ENCODE measurements at places on chromosomes 16 and 17.

DNA sequence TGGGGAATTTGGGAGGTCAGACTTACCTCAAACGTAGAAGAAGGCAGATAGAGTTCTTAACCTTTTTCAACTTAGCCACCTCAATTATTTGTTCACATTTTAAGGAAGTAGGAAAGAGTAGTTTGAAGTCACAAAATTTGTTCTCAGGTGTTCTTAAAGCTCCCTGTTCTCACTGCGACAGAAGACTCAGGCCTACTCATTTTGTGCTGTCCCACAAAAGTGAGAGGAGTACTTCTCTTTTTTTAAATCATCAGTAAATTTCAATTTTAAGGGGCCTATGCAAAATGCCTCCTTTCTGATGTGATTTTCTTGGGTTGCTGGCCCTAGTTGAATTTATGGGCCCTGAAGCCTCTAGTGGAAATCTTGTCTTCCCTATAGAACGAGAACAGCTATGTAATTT lies 133.4 kb downstream of the MAP2K6 start:
- no peak for DNase-seq

DNA sequence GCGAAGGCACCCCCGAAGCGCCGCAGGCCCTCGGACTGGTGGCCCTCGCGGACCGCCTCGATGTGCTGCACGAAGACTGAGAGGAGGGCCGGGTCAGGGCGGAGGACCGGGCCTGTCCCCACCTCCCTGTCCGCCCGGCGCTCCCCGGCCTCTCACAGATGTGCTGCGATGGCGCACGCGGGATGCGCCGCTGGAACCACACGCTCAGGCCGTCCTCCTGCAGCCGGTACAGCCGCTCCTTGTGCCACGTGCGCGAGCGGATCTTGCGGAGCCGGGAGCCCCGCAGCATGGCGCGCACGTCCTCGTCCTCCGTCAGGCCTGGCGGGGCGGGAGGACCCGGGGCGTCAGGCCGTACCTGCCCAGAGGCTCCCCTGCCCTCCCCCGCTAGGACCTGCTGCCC lies 11.3 kb downstream of the PLCD3 start:
- DNase-seq = no peak

DNA sequence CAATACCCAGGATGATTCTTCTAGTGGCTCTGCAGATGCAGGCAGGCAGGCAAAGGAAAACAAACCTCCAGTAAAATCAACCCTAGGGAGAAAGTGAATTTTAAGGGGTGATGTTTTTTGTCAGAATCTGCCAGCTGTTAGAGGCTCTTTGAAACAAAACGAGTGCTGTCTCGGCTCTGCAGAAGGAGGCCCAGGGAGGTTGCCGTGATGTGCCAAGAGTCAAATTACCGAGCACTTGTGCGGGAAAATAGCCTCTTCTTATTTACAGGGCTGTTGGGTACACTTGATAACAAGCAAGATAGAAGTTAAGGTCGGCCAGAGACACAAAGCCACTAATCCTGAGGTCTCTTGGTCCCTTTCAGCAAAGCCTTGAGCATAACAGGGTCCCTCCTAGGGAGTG lies 68.9 kb upstream of the EEF2KMT start:
- DNase-seq = no peak

- no peak for DNase-seq
These were observed 40.9 kb upstream of the MEOX1 start for GRCh38 chr17:43702637-43703036.

- DNase-seq = no peak
These were observed 296.2 kb upstream of the C16orf82 start for GRCh38 chr16:26770547-26770946.

DNA sequence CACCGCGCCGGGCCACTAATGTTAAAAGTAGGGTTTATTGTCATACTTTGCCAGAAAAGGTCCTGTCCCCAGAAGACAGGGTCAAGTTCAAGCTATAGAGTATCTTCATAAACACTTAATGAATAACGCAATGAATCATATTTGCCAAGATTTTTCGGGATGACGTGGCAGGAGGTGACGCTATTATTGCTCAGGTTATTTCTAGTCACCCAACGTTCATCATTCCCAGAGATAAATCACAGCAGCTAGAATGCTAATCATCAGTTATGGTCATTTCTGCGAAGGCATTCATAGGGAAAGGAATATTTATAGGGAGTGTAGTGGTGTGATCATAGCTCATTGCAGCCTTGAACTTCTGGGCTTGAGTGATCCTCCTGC lies 2.0 kb downstream of the TMC5 start:
- no peak for DNase-seq

DNA sequence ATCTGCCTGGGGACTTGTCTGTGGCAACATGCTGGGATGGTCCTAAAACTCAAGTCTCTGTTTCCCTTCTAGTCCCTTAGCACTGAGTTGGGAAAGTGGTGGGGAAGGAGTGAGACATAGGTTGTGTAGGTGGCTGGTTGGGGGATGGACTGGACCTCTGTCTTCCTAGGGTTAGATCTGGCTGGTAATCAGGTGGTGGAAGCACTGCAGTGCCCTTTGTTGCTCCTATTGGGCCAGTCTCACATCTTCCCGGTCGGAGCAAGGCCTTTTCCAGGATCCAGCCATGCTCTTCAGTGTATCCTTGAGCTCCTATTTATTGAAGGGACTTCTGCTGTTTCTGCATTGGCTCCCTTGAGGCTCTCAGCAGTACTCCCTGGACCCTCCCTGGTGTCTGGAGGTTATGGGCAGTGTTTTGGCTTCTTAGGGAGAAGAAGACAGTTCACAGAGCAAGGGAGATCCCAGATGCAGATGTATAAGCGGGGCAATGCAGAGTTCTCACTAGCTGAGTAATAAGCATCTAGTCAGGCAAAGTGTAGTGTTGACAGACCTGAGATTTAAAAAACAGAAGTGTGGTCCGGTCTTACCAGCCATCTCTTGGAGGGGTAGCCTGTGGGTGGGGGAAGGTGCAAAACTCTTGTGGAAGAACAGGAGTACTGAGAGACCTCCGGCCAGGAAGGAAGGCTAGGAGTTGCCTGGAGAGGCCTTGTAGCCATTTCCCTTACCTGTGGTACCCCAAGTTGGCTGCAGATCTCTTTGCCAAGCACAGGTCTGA lies 1.3 kb upstream of the NUTF2 start:
- no peak for DNase-seq

GRCh38 chr17:56136301-56136700 lies 17.0 kb upstream of the ANKFN1 start:
- no peak for DNase-seq

DNA sequence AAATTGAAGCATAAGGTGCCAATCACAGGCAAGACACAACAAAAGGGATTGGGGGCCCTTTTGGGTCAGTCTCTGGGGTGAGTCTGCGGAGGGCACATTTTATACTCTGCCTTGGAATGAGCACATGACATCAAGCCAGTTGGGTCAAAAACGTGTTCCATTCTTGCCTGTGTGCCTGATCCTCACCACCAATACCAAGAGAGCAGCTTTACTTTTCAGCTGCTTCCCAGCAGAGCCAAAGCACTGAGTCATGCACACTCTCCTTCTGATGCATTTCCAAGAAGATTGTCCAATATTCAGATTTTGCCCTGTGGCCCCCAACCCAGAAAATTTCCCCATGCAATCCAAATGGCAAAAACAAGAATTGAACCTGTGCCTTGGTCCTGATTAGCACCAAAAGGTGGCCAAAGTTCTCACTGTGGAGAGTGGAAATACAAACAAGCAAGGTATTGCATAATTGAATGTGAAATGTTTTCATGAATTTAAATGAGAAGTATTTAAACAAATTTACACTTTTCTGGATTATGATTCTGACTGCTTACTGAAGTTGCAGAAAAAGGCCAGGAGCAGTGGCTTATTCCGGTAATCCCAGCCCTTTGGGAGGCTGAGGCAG lies 217.8 kb upstream of the SOX9 start:
- DNase-seq = no peak

DNA sequence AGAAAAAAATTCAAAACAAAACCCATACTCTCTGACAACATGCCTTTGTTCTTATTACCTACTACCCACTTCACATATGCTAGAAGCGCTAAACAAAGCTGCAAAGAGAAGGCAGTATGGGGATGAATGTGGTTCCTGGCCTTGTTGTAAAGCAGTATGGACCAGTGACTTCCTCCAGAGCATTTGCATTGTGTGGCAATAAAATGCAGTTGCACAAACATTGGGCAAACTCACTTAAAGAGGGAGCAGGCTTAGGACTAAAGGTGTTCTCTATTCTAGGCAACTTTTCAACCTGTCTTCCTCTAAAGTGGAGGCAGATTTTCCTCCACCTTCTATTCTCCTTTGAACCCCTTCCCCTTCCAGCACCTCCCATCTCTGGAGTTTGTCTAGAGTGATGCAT lies 17.1 kb downstream of the TMIGD1 start:
- DNase-seq = no peak

GRCh38 chr17:75642784-75643642 lies 9.8 kb downstream of the SMIM5 start:
- no peak for DNase-seq

GRCh38 chr17:12631076-12631475 lies 34.6 kb upstream of the MYOCD start:
- DNase-seq = no peak

DNA sequence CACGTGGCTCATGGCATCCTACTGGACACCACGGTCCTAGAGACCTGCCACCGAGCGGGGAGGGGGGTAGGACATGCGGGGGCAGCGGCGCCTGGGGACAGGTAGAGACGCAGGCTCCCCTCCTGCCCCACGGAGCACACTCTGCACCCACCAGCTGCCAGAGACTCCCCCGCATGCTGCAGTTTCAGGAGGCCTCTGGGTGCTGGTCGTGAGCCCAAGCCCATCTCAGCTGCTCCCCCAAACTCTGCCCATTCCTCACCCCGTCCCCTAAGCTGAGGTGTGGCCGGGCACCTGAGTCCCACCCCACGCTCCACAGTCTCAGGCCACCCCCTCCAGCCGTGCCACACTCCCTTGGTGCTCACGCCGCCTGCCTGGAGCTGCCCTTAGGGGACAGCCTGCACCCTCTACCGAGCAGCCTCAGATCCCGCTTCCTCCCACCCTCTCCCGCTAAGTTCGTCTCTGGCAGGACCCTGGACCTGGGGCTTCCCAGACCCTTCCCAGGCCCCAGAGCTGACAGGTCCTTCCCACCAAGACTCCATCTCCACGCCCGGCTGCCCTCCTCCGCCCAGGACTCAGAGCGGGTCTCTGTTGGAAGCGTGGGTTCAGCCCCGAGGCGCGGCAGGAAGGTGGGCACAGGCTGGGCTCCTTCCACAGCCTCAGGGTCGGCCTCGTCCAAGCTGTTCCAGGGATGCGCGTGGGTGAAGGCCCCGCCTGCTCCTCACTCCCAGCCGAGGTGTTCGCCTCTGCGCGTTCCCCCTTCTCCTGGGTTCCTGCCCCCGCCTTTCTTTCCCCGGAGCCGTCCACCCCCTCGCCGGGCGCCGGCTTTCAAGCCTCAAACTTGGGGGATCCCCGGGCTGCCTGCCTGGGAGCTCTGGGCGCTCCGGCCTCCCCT lies 1.3 kb downstream of the RAB40B start:
- DNase-seq = no peak

- no peak for DNase-seq
These were observed 40.9 kb downstream of the PIK3R5 start for GRCh38 chr17:8924595-8924994.

GRCh38 chr17:30454635-30455034 lies 22.6 kb upstream of the GOSR1 start:
- DNase-seq = no peak

GRCh38 chr16:80671281-80671849 lies 130.6 kb downstream of the DYNLRB2 start:
- no peak for DNase-seq

- DNase-seq = peak; percentile 65
These were observed 387.1 kb upstream of the TNRC6C start for GRCh38 chr17:77571155-77571981.

GRCh38 chr17:53100126-53100525 lies 722.6 kb upstream of the KIF2B start:
- DNase-seq = no peak

DNA sequence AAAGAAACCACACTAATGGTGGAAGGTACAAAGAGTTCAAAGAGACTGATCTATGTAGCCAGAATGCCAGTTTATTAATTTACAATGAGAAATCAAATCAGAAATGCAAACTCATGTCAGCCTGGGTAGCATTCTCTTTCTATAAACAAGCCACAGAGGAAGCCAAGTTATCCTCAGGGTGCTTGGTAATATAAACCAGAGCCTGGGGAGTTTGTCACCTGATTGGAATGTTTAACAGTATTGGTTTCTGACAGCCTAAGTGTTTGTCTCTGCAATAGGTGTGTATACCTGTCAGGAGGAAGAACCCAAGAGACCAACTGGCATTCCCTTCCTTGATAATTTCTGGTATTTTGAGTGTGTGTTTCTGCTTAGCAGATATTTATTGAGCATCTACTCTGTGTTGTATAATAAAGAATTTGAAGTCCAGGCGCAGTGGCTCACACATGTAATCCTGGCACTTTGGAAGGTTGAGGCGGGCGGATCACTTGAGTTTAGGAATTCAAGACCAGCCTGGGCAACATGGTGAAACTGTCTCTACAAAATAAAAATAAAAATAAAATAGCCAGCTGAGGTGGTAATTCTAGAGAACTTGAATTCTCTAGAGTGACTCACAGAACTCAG lies 3.1 kb upstream of the C17orf58 start:
- DNase-seq = no peak

- no peak for DNase-seq
These were observed 13.8 kb downstream of the ARSG start for GRCh38 chr17:68305142-68305541.

- DNase-seq = no peak
These were observed 18.6 kb upstream of the SPN start for GRCh38 chr16:29644338-29644857.

- DNase-seq = no peak
These were observed 29.5 kb downstream of the SMYD4 start for GRCh38 chr17:1800240-1800639.

- peak; percentile 93 for DNase-seq
These were observed 18.9 kb downstream of the MPG start for GRCh38 chr16:96935-97381.

GRCh38 chr16:84785843-84786581 lies 33.8 kb upstream of the CRISPLD2 start:
- DNase-seq = no peak

- DNase-seq = no peak
These were observed 35.0 kb downstream of the SNX29 start for GRCh38 chr16:12011565-12011964.

Data from cardiac septum (tissue), 1 donor.